ENCODE measurements at places on chromosomes 6 and 20.

- DNase-seq = no peak
Observed at GRCh38 chr20:54344832-54345231, 130.6 kb upstream of the DOK5 start.

DNA sequence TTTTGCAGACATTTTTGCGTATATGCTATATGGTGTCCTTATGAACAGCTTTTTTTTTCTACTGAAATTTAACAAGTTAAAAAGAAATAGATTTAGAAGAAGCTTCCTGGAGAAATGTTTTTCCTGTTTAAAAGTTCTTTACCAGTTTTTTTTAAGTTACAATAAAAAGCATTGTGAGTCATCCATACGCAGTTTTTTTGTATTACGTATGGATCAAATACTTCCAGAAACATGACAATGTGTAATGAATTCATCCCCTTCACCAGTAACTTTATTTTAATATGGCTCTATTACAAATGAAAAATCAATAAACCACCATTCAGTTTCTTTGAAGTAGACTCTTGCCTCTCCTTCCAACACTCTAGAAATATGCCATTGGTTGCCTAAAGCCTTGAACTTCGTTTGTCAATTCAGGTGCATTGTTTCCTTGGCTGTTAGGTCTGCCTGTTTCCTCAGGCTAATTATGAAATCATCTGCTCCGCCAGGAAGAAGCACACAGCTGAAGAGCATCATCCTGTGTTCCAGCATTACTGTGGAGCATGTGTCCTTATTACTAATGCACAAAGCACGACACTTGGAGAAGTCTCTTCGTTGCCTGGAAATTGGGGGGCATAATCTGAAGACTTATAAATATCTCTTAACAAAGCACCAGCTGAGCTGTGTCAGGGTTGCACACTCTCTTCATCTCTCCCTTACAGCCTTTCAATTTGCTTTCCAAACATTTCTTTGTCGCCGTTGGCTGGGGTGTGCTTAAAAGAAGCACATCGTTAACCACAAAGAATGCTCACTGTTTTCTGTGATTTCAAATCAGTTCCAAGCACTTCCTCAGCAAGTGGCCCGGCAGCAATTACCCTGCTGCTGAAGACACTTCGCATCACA, 9.6 kb downstream of the MOXD1 start:
- no peak for DNase-seq

GRCh38 chr20:11387189-11387754, 530.4 kb upstream of the BTBD3 start:
- DNase-seq = no peak

DNA sequence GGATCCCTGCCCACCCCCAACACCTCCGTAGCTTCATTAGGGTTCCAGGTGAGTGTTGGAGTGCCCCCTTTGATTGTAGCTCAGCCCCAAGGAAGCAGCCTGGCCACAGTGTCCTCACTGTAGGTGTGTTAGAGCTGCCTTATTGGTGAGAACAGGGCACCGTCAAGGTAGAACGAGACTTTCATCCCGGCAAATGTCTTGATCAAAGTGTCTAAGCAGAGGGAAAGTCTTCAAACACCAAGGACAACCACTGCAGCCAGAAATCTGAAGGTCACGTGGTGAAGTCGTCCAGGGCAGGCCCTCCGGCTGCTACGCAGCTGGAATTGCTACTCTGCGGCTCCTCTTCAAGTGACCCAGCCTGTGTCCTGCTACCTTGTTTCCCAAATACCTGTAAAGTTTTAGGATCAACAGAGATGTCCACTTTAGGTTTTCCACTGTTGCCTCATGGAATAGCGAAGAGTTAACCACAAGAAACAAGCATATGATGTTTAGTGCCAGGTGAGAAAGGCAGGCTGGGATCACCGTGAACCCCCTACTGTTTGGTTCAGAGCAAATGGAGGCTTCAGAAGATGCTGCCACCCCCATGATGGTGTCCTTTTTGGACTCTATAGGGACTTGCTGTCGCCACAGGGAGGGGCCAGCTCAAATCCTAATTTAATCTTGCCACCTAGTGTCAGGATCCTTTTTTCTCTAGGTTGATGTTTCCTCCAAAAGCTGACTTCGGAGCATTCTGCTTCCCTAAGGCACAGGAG, 1.7 kb upstream of the DLL1 start:
- DNase-seq = no peak

DNA sequence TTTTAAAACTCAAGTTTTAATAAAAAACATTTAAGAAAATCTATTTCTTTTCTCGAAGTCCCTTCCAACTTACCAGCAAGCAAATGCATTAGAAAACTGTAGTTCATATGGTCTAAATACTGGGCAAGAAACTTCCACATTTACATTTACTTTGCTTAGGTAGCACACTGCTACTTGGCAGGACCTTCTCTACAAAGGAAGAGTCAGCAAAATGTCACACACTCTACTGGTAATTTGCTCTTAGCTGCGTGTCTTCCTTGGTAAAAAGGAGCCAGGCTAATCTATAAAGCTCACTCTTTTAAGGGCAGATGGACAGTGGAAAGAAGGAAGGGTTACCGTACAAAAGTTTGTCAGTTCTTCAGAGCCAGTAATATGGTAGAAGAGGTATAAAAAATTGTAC, 45.7 kb downstream of the MAP3K7 start:
- DNase-seq = no peak

- DNase-seq = no peak
Observed at GRCh38 chr20:61808447-61808846, 257.2 kb downstream of the TAF4 start.

- no peak for DNase-seq
Observed at GRCh38 chr6:25682324-25682723, 30.3 kb downstream of the SCGN start.

DNA sequence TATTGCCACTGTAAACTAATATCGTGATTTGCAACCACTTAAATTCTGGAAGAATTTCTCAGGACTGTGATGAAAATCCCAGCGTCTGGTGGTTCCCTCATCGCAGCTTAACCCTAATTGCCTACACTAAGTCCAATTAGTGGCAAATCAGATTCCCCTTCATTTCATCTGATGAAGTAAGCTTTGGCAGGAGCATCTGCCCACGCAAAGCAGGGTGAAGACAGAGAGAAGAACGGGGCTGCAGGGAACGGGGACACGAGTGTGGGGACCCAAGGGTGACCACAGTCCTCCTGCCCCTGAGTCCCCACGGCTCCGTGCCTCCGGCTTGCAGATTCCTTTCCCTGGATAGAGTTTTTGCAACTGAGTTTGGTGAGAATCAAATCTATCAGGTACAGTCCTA, 159.5 kb downstream of the LY86 start:
- no peak for DNase-seq

- DNase-seq = peak; percentile 40
Observed at GRCh38 chr6:12233693-12234571, 56.2 kb upstream of the EDN1 start.

DNA sequence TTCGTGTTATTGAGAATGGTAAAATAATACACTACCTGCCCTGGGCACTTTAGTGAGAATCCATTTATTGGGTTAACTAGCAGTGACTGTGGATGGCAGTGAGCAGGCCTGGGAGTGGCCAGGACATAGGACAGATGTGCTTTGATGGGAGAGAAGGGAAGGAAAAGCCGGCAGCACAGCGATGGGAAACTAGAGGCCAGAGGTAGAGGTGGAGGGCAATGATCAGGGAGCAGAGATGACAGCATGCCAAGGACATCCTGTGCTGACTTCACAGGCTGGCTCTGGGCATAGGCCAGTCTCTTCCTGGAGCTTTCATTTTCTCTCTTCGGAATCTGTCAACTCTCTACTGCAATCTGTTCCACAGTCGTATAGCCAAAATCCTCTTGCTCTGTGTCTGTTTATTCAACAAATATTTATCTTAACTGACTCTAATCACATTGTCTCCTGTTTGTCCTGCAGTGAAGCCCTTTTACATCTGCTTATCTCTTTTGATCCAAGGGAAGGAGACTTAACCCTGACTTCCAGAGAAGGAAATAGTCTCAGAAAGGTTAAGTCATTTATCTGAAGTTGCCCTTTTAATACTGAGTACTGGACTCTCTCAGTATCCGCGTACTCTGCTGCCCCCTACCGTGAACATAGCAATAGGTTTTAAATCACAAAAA, 18.4 kb upstream of the MMP24 start:
- peak; percentile 73 for DNase-seq

DNA sequence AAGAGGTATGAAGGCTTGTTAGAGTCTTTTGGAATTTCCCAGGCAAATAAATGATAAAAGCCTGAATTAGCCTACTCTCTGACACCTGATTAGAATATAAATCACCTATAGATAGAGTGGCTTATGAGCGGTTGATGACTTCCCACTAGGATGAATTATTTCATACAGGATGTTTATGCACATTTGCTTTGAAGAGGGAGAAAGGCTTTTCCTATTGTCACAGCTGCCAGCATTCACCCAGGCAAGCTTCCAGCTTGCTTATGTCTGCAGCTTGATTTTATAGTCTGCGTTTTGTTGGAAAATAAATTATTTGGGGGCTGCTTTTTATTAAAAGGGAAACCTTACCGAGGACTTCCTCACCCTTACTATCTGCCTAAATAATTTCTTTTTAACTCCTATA, 51.3 kb upstream of the EIF2S2 start:
- no peak for DNase-seq

GRCh38 chr20:623704-624103, 13.6 kb upstream of the TCF15 start:
- no peak for DNase-seq

- DNase-seq = no peak
Observed at GRCh38 chr6:89984926-89985750, 90.9 kb downstream of the GJA10 start.

DNA sequence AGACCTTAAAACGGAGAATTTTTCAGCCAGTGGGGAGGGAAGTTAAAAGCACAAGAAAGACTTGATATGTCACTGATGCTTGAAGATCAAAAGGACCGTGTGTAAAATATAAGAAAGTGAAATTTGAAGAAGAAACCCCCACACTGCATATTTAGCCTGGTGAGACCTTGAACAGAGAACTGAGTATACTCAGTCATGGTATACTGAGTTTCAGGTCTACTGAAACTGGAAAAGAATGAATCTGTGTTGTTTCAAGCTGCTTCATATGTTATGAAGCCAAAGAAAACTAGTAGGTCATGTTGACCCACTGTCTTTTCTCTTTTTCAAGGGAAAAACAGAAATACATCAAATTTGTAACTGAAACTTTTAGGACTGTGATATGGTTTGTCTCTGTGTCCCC, 443.8 kb upstream of the GJE1 start:
- no peak for DNase-seq

GRCh38 chr6:27290065-27290849, 21.8 kb downstream of the POM121L2 start:
- DNase-seq = no peak

DNA sequence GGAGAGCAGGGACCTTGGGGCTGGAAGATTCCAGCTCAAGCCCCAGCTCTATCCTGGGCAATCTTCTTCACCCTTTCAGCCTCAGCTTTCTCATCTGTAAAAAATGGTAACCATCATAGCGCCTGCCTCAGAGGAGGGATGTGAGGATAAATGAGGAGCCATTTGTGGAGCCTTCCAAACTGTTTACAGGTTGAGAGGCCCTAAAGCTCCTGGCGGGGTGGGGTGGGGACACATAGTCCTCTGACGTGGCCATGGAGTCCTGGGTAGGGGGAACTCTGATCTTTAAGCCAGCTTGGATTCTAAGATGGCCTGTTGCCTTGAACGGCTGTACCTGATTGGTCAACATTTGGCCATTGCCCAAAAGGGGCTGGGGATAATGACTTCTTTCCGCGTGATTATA, 111.1 kb downstream of the TOX2 start:
- no peak for DNase-seq

GRCh38 chr6:3751077-3751729, at the start of gene PXDC1:
TSS of gene PXDC1 (minus strand) at chr6:3751713. CDS start at chr6:3751531, 182 bp downstream.
- DNase-seq = no peak

- no peak for DNase-seq
Observed at GRCh38 chr6:149362289-149362688, 37.8 kb upstream of the SUMO4 start.

DNA sequence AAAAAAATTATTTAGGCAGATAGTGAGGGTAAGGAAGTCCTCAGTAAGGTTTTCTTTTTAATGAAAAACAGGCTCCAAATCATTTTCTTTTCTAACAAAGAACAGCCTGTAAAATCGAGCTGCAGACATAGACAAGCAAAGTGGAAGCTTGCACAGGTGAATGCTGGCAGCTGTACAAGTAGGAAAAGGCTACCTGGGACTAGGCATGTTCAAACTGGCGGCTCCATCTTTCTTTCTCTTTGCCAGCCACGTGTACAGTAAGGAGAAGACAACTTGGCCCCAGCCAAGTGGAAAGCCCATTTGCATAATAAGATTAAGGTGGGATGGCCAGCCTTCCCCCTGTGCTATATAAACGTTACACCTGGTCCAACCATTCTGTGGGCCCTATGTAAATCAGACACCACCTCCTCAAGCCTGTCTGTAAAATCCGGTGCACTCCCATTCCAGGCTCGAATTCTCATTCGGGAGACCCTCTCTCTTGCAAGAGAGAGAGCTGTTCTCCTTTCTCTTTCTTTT, 27.0 kb upstream of the SLC2A12 start:
- no peak for DNase-seq

GRCh38 chr6:159190460-159190859, 21.3 kb downstream of the FNDC1 start:
- no peak for DNase-seq

GRCh38 chr20:58702859-58703648, 10.5 kb downstream of the NPEPL1 start:
- DNase-seq = no peak

- DNase-seq = no peak
Observed at GRCh38 chr6:134216301-134217010, 101.5 kb downstream of the SGK1 start.

- no peak for DNase-seq
Observed at GRCh38 chr20:45323731-45324130, 15.6 kb upstream of the MATN4 start.

- DNase-seq = no peak
Observed at GRCh38 chr6:115634887-115635286, 425.8 kb downstream of the FRK start.

- DNase-seq = no peak
Observed at GRCh38 chr20:9515741-9516233, 1.4 kb downstream of the LAMP5 start.

Data from NCI-H1436 (cell line).